NCI-H2171 (cell line): ENCODE measurements at places on chromosomes 12 and 14.

GRCh38 chr14:61585598-61586543 lies 109.4 kb upstream of the HIF1A start:
- no peak for DNase-seq

DNA sequence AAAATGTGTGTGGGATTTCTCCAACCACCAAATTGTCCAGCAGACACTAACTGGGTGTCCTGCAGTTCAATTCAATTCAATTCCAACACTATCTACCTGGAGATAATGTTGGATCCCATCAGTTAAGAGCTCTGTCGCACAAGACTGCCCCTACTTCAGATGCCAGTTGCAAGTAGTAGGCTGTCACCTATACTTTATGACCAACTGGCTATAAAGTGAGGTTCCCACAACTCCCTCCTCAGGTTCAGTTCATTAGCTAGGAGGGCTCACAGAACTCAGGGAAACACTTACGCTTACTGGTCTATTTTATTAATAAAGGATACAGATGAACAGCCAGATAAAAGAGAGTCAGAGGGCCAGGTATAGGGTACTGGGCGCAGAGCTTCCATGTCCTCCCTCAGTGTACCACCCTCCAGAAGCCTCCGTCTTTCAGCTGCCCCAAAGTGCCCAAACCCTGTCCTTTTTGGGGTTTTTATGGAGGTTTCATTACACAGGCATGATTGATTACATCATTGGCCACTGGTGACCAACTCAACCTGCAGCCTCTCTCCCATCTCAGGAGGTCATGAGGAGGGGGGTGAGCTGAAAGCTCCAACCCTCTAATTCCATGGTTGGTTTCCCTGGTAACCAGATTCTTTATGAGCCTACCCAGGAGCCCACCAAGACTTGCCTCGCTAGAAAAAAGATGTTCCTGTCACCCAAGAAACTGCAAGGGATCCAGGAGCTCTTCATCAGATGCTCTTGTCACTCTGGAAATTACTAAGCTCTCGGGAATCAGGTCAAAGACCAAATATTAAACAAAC lies 7.5 kb upstream of the SERPINA5 start:
- no peak for DNase-seq

GRCh38 chr12:16020031-16020430 lies 108.9 kb downstream of the DERA start:
- DNase-seq = no peak

DNA sequence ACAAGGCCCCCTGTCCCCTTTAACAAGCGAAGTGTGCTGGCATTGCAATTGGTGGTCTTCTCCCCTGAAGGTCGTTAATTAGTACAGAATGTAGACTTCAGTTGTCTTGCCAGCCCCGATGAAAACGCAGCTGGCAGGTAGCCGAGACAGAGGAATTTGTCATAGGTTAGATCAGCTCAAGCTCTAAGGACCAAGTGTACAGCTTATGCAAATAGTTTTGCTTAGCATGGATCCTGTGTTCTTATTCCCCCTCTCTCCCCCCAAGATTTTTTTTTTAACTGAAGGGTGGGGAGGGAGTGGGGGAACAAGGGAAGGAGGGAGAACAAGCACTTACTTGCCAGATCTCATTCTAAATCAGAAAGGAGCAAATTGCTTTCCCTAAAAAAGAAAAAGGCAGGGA lies 58.6 kb upstream of the PARP11 start:
- no peak for DNase-seq

DNA sequence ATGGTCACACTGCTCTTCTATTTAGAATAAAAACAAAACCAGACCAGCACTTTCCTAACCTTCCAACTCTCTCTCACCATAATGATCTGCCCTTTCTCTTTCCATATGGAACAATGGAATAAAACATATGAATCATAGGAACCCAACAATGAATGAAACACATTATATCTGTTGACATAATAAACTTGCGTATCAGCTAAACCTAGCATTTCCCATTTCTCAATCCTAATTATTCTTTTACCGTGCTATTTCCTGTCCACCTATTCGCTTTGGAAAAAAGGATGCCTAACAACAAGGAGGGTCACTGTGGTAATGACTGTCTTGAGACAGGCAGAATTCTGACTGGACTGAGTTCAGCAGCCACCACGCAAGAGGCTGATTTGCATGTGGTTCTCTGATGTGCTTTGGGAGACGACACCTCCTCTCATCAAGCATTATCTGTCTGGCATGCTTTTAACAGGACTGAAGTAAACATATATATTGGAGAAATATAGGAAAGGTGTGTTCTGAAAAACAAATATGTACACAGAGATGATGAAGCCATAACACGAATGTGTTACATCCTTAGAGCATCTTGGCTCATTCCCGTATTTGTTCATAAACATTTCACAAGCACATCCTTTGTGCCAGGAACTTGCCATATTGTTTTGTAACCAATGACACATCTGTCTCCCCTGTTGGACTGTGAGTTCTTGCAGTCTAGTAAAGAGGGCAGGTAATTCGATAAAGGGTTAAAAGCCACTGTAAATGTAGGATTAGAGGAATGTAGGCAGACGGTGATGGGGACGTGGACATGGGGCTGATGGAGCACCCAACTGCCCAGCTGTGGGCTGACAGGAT lies 87.7 kb downstream of the PTPRB start:
- no peak for DNase-seq
